Stimulated activated CD4-positive, alpha-beta T cell treated with anti-CD3 and anti-CD28 coated beads, Interleukin-1b, Interleukin-23, amount 100 ng/mL, for 1 hour (primary cell): ENCODE measurements at places on chromosomes 2 and 18.

DNA sequence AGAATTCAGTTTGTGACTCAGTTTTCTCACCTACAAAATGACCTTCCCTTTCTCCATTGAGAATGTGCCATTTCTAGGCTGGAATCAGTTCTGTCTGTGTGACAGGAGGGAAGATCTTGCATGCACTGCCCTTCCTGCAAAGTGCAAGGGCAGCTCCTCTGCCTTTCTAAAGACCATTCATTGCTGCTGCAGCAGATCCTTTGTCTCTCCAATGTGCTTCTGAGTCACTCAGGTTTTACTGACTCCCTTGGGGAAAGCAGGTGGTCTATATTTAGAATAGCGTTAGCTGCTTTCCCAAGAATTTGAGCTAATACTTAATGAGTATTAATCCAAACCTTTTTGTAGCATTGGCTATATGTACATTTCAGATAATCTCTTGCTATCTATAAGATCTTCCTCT is 62.5 kb downstream of the DAW1 start:
- DNase-seq: no peak

- DNase-seq: no peak
Measured at GRCh38 chr2:180983468-180984242, 3.2 kb downstream of the UBE2E3 start.

DNA sequence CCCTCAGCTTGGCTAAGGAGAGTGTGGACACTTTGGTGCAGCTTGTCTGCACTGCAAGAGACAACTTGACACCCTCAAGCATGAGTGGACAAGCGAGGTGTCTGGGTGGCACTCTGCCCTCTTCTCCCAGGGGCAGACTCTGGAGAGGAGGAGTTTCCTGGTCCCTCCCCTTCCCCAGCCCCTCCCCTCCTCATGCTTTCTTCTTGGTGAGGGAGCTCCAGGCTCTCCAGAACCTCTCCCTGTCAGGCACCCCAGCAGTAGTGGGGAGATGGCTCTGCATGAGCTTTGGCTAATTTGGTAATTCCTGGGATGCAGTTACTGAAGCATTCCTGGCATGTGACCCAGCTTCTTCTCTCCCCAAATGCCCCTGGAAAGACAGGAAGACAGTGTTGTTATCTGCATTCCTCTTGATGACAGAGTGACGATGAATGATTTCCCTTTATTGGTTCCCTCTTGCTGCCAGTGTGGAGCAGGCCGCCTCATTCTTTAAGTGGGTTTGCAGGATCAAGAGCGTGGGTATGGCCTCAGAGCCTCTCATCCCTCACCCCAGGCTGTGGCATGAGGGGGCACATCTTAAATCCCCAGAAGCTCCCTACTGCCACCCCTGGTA is 89.2 kb downstream of the STPG4 start:
- no peak for DNase-seq

DNA sequence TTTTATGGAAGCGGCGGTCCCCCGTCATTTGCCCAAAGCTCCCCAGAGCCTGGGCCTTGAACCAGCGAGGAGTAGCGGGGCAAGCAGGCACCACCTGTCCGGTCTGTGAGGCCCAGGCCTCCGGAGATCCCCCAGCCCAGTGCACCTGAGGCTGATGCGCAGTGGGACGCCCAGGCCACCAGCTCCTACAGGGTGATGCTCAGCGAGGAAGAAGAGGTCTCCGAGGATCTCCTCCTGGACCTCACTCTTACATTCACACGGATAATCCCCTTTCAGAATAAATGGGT is 220.2 kb downstream of the NDUFA10 start:
- DNase-seq: no peak

DNA sequence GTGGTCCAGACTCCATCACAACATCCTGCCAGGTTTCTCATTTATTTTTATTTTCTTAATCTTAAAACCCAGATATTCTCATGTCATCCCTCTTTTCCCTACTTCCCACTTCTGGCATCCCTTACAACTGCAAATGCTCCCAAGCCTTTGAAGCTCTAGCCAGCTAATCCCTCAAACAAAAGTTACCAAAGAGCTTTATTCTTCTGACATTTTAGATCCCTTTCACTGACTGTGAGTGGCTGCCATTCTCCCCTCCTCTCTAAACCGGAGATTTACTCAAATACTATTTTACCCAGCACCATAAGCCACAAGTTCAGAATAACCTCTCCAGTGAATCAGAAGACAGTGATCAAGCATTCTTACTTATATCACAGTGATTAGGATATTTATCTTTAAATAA is 569.0 kb upstream of the SYT4 start:
- no peak for DNase-seq

GRCh38 chr2:23073056-23073455 is 311.9 kb upstream of the KLHL29 start:
- DNase-seq: no peak

DNA sequence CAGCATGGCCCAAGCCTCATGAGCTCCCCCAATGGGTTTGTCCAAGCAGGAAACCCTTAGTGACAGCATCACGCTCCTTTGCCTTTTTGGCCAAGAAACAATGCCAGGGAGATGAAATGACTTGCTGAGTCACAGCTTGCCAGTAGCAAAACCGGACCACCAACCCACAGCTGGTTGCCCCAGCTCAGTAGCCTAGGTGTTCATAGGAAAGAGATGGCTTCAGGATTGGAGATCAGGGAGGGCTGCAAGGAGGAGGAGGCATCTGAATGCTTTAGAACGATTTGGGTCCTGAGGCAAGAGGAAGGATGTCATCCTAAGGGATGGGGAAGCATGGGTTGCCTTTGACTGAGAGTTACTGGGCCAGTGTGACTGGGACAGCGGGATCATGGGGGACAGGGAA is 116.7 kb downstream of the CELF4 start:
- DNase-seq: no peak

- DNase-seq: no peak
Measured at GRCh38 chr2:168241208-168241607, 6.2 kb downstream of the STK39 start.

DNA sequence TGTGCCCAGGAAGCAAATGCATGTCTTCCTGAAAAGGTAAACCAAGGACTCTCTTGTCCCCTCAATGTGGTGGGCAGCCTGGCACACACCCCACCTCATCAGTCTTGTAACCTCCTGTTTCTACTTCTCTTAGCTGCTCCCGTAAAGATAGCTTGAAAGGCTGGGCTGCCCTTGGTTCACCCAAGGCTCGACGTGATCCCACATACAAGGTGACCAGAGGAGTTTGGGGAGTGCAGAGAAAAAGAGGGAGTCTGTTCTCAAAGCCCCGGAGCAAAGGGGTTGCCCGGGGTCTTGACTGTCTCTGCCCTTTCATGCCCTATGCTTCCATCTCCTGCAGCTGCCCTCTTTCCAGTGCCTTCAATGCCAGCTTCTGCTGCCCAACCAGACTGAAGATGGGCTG is 18.3 kb upstream of the FOSL2 start:
- no peak for DNase-seq

- DNase-seq: no peak
Measured at GRCh38 chr2:152560873-152561595, 156.2 kb downstream of the PRPF40A start.

- no peak for DNase-seq
Measured at GRCh38 chr2:4122726-4123125, 419.4 kb downstream of the DCDC2C start.

DNA sequence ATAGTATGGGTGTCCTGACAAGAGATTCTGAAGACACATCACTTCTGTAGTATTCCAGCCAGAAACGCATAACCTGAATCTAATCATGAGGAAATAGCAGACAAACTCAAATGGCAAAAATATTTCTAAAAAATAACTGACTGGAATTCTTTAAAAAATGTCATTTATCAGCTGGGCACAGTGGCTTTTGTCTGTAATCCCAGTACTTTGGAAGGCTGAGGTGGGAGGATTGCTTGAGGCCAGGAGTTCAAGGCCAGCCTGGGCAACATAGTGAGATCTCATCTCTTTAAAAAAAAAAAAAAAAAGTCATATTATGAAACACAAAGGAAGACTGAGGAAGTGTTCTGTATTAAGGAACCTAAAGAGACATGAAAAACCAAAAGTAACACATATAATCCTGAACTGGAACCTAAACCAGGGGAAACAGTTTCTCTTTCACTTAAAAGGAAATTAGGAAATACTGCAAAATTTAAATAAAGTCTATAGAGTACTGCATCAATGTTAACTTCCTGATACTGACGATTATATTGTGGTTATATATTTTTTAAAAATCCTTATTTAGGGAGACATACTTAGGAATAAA is 29.9 kb downstream of the SESTD1 start:
- no peak for DNase-seq

- no peak for DNase-seq
Measured at GRCh38 chr18:36499938-36500337, 202.4 kb downstream of the FHOD3 start.

DNA sequence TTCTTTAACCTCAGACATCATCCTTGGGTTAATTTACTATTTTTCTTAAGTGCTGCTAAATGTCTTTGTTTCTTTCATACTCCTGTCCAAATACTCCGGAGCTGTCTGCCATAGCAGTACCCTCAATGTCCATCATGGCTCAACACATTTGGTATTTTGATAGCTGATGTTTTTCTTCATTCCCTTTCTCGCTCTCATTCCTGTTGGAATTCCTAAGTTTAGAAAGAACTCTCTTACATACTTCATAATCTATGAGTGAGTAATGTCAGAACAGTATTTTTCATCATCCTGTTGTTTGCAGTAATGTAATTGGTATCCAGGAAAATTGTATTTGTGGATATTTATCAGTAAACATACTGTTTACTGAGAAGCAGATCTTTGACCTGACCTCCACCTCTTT is 282.9 kb downstream of the PTGR3 start:
- DNase-seq: no peak

DNA sequence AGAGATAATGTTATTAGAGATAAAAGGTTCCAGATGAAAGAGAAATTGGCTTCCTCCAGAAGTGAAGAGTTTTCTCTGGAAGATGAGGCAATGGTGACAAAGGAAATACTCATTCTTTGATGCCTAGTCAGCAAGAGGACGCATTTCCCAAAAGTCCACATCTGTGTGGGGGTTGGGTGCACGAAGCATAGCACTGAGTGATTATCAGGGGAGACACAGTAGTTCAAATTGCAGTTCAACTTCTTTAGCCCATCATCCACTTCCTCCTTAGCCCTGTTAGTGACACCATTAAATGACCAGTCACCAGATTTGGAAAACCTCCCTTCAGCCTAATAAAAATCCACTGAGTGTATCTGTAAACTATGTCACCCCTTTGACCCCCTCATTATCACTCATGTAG is 80.9 kb upstream of the PHLPP1 start:
- DNase-seq: no peak

DNA sequence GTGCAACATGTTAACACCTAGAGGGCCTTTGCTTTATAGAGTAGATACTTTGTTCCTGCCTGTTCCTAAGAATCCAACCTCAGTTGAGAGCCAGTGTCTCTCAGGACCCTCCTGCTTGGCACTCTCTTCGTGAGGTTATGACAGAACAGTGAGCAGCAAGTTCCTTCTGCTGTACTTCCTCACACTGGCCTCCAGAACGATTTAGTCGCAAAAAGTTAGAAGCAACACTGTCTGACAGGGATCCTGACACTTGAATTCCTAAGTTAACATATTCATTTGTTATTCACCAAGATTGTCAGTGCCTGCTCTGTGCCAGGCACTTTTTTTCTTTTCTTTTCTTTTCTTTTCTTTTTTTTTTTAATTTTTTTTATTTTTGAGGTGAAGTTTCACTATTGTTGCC is 57.0 kb upstream of the ITM2C start:
- no peak for DNase-seq

DNA sequence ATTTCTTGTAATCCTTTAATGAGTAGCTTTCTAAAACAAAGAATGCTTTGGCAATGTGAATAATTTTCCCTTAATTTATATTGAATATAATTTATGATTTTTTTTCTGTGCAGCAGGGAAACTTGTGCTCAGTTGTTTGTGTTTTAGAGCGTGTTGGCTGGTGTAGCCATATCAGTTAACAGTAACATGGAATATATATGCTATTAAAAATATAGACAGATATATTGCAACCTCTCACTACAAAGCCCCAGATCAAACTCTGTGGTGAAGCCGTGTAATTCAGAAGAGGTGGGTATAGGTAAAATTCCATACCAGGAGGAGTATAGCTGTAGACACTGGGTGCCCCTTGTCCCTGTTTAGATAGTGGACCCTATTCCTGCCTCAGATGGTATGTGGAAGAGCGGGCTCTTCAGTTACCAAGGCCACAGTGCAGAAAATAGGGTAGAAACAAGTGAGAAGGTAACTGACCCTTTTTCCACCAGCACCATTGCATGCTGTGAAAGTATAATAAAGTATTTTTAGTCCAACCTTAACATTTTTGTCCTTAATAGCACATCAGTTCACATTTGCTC is 18.1 kb upstream of the RASGRP3 start:
- no peak for DNase-seq

- no peak for DNase-seq
Measured at GRCh38 chr2:30385327-30385726, 61.7 kb upstream of the LCLAT1 start.

GRCh38 chr2:136065384-136065783 is 52.6 kb downstream of the CXCR4 start:
- no peak for DNase-seq

DNA sequence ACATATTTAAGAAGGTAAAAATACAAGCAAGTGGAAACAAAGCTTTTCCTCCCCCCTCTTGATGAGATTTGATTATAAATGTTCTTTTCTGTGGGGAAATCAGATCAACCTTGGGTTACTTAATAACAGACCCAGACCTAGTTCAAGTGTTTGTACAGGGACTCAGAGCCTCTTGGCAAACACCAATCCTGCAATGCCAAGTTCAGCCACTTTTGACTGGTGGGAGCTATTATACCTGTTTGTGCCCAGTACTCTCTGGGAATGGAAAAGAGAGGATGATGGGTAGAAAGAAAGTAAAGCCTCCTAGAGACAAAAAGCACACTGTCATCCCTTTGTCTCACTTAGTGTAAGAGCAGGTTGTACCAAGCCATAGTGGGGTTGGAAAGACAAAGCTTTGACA is 63.8 kb upstream of the EPHA4 start:
- DNase-seq: no peak

- DNase-seq: no peak
Measured at GRCh38 chr2:61632276-61633169, 94.4 kb upstream of the XPO1 start.

- DNase-seq: no peak
Measured at GRCh38 chr2:129905664-129906081, 73.8 kb upstream of the RAB6C start.

DNA sequence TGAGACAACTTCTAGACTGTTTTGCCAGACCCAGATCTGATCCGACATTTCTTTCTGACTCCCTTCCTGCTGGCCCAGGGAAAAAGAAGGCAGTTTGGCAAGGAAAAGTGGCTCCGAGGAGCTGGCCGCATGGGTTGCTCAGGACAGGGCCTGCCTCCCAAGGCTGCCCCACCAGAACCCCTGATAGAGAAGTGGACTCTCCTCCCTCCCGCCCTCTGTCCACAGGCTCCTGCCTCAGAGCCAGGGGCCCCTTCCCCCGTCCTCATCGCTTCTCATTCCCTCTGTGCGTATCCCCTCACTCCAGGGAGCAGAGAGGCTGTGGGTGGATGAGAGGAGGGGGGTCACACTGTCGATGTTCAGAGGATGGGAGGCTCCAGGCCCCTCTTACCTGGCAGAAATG is 110.2 kb downstream of the TNS1 start:
- no peak for DNase-seq

GRCh38 chr2:66897691-66898150 is 462.8 kb downstream of the MEIS1 start:
- DNase-seq: no peak

GRCh38 chr2:202158796-202159195 is 79.6 kb downstream of the SUMO1 start:
- no peak for DNase-seq

GRCh38 chr2:26758790-26759321 is 5.2 kb upstream of the SLC35F6 start:
- DNase-seq: no peak

GRCh38 chr2:6845903-6846302 is 19.8 kb downstream of the CMPK2 start:
- no peak for DNase-seq

GRCh38 chr2:27832396-27832795 is 57.8 kb downstream of the RBKS start:
- no peak for DNase-seq
